ENCODE measurements at places on chromosomes 12 and 14.

DNA sequence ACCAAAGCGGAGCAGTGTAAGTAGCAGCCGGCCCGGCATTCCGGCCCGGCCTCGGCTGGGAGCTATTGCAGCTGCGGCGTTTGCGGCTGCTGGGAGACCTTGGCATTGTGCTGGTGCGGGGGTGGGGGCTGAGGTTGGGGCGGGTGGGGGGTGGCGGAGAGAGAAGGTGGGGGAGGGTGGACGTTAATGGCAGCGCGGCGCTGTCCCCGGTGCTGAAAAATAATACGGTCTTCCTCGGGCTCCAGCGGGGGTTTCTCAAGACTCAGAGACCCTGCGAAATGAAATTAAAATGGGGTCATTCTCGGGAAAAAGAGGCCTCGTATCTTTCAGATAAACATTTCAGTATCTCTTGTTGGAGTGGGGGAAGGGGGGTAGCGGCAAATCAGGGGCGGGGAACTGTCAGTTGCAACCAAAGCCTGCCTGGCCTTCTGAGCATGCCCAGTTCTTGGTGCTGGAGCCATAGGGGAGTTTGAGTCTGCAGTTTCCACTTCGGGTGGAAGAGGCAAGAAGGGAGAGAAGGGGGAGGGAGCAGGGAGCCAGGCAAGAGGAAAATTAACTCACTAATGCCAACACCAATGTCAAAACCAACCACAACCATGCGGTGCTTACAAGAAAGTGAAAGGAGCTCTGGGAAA, 414 bp downstream of the UNC79 start:
- DNase-seq, result no peak

- DNase-seq, result no peak
Measured at GRCh38 chr12:57254506-57255280, 3.7 kb upstream of the STAC3 start.

GRCh38 chr14:67276131-67276530, 34.9 kb downstream of the PALS1 start:
- no peak for DNase-seq

GRCh38 chr14:81062816-81063215, 107.4 kb downstream of the TSHR start:
- no peak for DNase-seq

- no peak for DNase-seq
Measured at GRCh38 chr14:90654831-90655276, 161.4 kb downstream of the TTC7B start.

DNA sequence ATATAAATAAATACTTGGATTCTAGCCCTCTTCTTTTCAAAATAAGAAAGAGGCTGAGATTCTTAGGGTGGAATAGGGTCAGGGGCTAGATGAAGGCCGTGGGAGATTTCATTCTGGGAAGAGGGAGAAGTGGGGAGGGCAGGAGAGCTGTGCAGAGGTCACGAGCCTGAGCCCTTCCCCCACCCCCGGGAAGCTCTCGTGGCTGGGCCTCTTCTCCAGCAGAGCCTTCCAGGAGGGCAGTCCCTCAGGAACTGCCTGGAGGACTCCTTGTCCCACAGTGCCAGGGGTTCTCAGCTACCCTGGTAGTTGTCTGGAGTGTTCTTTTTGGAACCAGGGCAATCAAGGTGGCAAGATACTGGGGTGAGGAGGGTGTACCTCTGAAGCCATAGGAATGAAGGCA, 94.0 kb downstream of the ESR2 start:
- DNase-seq, result no peak

DNA sequence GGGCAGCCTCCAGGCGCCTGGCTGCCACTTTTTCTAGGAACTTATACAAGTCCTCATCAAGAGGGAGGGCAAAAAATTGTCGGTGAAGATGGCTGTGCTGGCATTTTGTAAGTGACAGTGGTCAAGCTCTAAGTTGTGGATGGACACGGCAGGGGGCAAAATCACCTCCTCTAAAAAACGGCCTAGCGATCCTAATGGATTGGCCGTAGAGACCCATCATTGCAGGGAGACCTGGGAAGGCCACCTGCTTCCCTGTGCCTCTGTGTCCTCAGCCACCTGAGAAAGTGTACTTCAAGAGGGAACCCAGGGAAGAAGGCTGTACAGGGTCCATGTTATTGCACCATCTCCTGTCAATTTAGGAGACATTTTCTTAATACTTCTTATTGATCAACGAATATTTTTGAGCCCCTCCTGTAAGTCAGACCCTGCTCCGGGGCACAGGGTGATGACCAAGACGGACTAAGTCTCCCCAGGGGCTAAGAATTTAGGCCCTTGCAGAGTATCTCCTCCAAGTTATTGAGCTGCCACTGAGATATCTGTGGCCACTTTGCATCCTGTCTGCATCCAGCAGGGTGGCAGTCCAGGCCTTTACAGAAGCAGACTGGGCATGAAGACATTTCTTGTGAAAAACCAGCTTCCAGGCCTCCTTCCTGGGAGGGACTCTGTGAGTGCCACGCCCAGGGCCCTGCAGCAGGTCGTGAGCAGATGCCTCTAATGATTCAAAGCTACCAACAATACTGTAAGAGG, 40.5 kb downstream of the PSMA6 start:
- peak; percentile 43 for DNase-seq

DNA sequence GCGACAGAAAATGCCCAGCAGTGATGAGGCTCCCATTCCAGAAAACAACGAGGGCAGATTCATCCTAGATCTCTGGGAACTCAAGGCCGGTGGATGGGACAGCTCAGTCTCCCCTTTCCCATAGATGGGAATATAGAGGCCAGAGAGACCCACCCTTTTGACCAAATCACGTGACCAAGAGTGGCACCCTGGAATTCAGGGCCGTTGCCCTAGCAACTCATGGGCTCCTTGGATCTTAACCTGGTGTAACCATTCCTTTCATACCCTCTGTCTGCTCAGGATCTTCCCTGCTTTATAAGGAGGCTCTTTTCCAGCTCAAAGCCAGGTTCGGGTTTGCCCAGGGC, 8.4 kb upstream of the LRTM2 start:
- DNase-seq, result no peak

GRCh38 chr12:109444259-109444658, 32.8 kb downstream of the KCTD10 start:
- DNase-seq, result no peak

DNA sequence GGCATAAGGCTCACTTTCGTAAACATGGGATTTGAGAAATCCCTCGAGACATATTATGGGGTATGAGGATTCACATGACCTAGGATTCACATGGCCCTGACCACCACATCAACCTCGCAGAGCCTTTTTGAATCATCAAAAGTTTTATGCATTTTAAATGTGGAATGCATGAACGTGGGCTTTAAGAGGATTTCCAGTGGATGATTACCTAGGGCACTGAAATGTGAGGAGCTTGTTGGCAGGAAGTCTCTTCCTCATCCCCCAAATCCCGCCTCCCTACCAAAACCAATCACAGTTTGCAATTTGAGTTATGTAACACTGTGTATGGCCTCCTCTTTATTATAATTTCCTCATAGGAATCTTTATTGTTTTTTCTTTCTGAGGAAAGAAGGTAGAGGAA, 659.6 kb upstream of the TBX3 start:
- no peak for DNase-seq

GRCh38 chr12:2334689-2335088, 281.9 kb downstream of the CACNA1C start:
- DNase-seq, result no peak

DNA sequence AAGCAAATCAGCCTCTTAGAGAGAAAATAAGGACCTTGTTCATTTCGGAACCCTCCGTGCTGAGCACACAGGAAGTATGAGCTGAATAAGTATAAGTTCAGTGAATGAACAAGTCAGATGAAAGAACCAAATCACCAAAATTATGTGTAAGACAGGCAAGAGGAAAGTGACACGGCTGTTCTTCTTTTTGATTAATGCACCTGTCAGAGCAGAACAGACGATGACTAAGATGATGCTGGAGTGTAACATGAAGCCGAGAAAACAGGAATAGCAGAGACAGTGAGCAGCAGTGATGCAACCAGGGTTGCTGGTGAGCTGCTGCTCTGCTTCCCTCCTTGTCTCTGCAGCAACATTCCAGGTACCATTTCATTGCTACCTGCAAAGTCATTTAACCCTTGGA, 861.1 kb downstream of the GALC start:
- DNase-seq, result no peak

- DNase-seq, result no peak
Measured at GRCh38 chr12:6554168-6555017, 1.4 kb downstream of the IFFO1 start.

DNA sequence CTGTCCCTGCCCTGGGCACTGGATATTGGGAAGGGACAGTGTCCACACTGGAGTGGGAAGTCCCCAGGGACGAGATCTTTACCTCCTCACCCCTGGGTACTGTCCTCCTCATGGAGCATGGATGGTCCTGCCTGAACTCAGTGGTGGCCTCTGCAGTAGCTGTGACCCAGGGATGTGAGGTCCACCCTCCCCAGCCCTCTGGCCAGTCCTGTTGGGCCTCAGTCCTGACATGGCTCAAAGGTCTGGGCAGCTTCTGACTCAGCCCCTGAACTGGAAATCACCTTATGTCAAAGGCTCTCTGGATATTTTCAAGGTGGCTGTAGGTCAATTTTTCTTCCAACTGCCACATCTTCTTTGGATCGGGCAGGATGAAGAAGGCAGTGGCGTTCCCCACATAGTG, 24.4 kb downstream of the SERPINA1 start:
- DNase-seq, result no peak

DNA sequence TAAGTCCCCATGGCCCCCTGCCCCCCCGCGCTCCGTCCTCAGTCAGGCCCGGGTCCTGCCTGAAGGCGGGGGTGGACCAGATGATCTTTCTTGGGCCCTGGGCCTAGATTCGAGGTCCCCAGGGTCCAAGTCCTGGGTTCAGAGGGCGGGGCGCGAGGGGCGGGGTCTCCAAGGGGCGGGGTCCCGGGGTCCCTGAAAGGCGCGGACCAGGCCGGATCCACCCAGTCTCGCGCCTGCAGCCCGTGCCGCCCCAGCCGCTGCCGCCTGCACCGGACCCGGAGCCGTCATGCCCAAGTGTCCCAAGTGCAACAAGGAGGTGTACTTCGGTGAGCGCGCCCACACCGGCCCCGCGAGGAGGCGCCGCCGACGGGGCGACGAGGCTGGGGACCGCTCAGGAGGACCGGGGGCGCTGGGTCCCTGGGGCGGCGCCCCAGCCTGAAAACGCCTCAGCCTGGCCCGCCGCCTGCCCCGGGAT, 325 bp downstream of the CRIP1 start:
- peak; percentile 41 for DNase-seq

DNA sequence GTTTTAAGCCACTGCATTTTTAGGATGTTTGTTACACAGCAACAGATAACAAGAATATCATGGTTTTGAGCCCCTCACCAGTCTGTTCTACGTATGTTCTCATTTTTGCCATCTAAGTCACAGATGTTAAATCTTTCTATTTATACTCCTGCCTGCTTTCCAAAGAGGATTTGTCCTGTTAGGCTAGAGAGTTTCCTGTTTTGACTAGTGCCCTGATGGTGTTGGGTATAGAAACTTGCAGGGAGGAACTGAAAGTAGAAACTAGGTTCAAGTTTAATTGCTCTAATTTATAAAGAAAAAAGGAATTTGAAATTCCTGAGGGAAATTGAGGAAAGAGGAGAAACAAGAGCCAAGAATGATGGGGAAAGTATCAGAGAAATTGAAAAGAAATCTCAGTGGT, 74.4 kb upstream of the COCH start:
- no peak for DNase-seq

GRCh38 chr12:124663771-124664366, 96.5 kb upstream of the NCOR2 start:
- no peak for DNase-seq

GRCh38 chr14:29716150-29716549, 211.5 kb downstream of the PRKD1 start:
- no peak for DNase-seq

DNA sequence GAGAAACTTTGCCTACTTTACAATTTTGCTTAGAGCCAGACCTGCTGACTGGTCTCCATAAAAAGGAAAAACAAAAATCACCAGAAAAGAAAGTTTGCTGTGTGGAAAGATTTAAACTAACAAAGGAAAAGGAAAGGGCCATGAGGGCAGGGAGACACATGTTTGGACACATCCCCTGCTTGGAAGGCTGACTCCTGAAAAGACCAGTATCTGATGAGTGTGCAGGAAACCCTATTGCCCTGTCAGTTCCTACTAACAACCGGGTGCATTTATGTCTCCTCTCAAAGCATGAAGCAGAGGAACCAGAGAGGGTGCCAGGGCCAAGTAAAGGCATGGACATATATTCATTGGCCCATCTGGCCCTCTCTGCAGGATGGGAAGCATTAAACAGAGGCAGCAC, 7.0 kb upstream of the STAB2 start:
- DNase-seq, result no peak

GRCh38 chr12:109642506-109643132, 69.0 kb downstream of the MVK start:
- no peak for DNase-seq

- DNase-seq, result no peak
Measured at GRCh38 chr12:39327510-39327909, 115.4 kb downstream of the KIF21A start.

DNA sequence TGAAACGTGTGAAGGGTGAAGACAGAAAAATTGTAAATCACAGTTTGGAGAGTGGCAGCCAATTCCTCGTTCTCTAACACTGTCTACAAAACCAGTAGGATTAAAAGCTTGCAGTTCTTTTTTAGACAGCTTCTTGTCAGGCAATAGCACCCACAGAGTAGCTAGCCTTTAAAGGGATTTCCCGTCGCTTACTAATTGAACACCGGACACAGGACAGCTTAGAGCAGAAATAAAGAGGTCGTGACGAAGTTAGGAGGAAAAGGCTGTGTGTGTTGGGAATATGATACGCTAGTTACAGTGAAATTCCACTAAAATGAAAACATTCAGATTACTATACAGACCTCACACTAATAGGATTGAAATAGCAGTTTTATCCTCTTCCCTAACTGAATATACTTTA, 149.1 kb upstream of the FLRT2 start:
- DNase-seq, result no peak

DNA sequence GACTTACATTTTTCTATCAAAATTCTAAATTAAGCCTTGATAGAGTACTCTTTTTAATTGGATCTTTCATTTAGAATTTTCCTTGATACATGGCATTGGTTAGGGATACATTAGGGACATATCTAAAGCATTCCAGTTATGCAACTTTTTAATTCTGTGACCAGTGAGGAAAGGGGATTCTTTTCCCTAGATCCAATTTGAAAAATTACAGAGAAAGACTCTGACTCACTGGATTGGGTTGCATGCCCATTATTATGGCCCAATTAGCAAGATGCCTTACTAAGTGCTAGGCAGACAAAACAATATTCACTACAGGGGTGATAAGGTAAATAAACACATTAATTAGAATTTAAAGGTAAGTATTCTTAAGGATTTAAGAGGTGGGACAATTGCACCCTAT, 5.2 kb upstream of the RAD52 start:
- no peak for DNase-seq

GRCh38 chr14:102620413-102620812, 28.0 kb downstream of the RCOR1 start:
- no peak for DNase-seq

GRCh38 chr14:106776395-106776983, 1250.1 kb downstream of the TMEM121 start:
- DNase-seq, result no peak

- DNase-seq, result no peak
Measured at GRCh38 chr14:63949696-63950095, 96.9 kb downstream of the SYNE2 start.

- no peak for DNase-seq
Measured at GRCh38 chr12:68229956-68230355, 4.3 kb upstream of the IL26 start.

Measured in activated T-helper 1 cell treated with anti-CD3 and anti-CD28 coated beads, Interleukin-12 subunit alpha, Interleukin-12 subunit beta, Interleukin-2, Interleukin-4 antibody, amounts not matched to agents 30 ng/mL and 10 ng/mL and 1 ng/mL, durations not matched to agents 14 hours and 24 hours and 36 hours (primary cell).